Coronary artery (tissue), 2 donors: ENCODE measurements at places on chromosomes 1 and 21.

GRCh38 chr1:165080253-165080896 is 276.1 kb downstream of the LMX1A start:
- no peak for DNase-seq

- no peak for DNase-seq
Measured at GRCh38 chr1:75373542-75374159, 237.3 kb downstream of the SLC44A5 start.

DNA sequence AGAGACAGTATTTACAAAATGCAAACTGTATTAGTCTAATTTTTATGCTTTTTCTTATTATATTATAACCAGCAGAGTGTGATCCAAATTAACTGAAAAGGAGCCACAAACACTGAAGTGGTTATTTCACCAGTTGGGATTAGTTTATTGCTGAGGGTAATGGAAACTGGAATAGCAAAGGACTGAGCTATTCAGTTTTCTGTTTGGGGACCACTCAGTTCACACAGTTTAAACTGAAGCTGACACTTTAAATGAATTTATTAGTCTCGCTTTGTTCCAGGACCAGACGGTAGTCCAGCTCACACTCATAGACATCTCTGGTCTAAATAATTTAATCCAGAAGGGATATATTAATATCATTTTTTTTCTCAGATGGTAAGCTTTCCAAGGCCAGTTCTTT is 410.7 kb downstream of the LTN1 start:
- DNase-seq: no peak

DNA sequence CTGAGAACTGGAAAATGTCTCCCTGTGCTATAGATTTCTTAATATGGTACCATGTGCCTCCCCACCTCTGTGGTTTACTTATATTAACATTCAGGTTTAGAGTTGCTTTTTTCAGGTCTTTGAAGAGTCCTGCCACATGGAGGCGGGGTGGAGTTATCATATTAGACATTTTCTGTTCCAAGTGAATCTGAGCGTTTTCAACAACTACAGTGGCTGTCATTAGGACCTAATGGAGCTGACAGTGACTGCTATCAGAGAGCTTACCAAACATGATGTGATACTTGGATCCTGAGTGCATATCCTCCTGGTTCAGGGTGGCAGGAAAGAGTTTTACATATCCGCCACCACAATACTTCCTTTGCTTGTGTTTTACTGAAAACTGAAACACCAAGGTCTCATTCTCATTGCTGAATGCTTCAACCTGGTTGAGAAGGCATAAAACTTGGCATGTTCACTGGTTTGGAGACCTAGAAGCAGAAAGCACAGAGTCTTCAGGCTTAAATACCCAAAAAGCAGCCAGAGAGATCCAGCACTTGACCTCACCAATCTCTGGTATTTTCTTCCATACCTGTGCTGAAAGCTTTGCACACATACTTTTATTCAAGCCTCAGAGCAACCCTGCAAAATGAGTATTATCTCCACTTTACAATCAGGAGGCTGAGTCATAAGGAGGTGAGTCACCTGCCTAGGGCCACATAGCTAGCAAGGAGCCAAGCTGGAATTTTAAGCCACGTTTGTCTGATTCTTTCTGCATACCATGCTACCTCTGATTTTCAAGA is 47.4 kb upstream of the OSBPL9 start:
- no peak for DNase-seq

- no peak for DNase-seq
Measured at GRCh38 chr21:29638761-29639327, 301.0 kb downstream of the GRIK1 start.

- no peak for DNase-seq
Measured at GRCh38 chr1:9792156-9793042, 31.4 kb downstream of the CLSTN1 start.

GRCh38 chr1:234882898-234883297 is 245.7 kb downstream of the TOMM20 start:
- no peak for DNase-seq

GRCh38 chr1:226665505-226666163 is 73.4 kb downstream of the ITPKB start:
- no peak for DNase-seq

GRCh38 chr1:213374369-213374768 is 323.3 kb downstream of the RPS6KC1 start:
- no peak for DNase-seq

DNA sequence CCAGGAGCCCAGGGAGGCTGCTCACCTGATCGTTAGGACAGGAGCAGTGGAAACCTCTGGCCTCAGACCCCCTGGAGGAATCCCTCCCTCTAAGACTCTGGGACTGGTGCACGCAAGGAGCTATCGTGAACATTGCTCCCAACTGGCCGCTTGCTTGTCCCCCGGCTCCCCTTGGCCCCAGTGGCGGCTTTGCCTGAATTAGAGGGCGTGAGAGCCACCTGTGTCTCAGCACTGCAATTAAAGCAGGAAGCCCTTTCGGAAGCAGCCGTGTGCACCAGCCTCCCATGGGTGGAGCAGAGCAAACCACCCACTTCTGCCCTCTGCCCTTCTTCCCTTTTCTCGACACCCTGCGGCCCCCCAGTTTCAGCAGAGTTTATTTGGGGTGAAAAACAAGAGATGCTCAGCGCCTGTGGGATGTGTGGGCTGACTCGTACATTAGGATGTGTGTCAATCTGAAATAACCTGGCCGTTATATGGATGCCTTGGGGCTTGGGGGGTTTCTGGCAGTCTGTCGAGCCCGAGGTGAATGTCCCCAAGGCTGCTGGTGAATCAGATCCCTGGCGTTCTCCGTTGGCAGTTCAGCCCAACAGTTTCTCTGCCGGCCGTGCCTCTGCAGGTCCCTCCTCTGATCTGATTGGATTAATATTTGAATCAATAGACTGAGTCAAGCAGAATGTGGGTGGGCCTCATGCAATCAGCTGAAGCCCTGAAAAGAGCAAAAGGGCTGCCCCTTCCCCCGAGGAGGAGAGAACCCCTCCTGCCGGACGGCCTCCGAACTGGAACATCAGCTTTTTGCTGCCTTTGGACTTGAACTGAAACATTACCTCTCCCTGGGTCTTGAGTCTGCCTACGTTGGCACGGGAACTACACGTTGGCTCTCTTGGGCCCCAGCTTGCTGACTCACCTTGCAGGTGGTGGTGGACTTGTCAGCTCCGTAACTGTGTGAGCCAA is 7.3 kb upstream of the UMODL1 start:
- no peak for DNase-seq

DNA sequence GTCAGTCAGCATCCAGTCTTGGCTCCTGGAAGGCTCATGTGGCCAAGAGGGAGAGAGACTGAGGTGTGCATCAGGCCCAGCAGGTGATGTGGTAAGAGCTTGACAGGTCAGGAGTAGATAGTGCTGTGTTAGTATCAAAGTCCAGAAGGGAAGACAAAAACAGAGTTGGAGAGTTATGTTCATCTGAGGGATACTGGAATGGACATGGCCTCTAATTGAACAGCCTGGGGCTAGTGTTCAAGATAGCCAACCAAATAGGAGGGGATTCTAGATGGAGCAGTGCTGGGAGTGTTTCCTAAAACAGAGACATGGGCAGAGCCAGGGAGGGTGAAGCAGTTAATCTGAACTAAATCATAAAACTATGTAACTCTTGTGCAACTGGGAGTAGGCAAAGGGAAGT is 120.7 kb upstream of the MARK1 start:
- no peak for DNase-seq

GRCh38 chr1:58047265-58047858 is 499.2 kb downstream of the OMA1 start:
- DNase-seq: no peak

DNA sequence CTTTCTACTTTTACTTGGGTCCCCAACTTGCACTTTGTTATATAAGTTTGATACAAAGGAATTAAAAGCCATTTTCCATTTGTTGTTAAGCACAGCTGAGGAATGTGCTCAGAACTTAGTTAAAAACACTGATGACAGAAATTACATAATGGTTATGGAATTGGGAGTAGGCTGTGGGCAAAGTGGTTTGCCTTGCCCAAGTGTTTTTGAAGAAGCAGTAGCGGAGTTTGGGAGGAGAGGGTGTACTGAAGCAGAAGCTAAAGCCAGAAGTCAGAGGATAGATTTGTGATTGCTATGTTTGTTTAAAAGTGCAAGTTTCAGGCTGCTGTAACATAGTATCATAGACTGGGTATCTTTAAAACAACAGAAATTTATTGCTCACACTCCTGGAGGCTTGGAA is 391.8 kb downstream of the DUSP10 start:
- DNase-seq: no peak

DNA sequence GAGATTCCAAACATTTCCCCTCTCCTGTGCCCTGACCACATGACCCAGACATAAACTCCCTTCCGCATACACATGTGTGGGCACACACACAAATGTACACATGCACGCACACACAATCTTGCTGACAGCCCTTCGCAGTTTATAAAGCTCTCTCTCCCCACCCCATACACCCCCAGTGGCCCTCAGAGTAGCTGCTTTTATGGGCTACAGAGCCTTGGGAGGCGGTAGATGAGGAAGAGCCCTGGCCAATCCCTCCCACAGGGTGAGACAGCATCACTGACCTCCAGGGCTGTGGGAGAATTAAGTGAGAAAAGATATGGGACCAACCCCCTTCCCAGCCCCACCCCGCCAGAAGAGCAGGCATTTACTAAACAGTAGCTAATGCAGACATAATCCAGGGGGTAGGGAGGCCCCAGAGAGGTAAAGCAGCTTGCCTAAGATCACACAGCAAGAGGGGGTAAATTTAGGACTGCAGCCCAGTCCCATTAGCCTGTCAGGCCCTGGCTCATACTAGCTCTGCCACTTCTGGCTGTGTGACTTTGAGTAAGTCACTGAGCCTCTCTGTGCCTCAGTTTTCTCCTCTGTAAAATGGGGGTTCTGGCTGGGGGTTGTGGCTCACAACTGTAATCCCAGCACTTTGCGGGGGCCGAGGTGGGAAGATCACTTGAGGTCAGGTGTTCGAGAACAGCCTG is 5.1 kb downstream of the SDC3 start:
- no peak for DNase-seq

DNA sequence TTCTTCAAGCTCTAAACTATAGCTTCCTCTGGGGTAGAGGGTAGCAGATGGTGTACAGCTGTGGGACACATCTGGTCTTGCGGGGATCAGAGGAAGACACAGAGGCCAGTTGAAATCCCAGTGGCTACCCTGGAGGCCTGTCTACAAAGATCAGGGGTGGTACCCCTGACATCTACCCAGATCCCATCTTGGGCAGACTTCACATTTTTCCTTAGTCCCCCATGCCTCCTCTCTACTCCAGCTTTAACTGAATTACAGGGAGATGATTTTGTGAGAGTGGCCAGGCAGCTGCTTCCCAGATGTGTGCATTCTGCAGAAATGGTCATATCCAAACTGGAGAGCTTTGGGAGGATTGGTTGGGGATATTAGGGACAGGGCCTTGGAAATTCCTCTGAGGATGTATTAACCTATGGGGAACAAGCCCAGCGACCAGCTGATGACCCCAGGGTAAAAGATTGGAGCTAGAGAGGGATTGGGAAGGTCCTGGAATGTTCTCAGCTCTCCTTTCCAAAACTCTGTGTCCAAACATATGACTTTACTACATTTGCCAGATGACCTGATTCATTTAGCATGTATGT is 9.6 kb upstream of the CD34 start:
- no peak for DNase-seq

DNA sequence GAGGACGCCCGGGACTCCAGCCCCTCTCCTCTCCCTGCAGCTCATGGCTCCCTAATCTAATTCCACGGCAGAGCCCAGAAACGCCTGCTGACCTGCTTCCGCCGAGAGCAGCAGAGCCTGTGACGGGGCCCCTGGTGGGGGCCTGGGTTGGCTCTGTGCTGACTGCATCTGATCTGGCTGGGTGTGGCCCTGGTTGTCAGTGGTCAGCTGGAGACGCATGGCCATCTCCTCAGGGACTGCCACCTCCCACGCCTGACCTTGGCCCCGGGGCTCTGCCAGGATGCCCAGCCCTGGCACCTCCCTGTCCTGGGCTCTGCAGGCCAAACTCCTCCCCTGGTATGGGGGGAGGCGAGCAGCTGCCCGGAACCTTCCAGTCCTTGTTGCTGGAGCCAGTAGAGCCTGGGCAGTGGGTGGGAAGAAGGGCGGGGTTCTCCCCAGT is 1.1 kb upstream of the PLCH2 start:
- no peak for DNase-seq

GRCh38 chr1:24203404-24203803 is 16.3 kb upstream of the IFNLR1 start:
- no peak for DNase-seq

- no peak for DNase-seq
Measured at GRCh38 chr1:112527266-112528010, 18.7 kb downstream of the WNT2B start.

DNA sequence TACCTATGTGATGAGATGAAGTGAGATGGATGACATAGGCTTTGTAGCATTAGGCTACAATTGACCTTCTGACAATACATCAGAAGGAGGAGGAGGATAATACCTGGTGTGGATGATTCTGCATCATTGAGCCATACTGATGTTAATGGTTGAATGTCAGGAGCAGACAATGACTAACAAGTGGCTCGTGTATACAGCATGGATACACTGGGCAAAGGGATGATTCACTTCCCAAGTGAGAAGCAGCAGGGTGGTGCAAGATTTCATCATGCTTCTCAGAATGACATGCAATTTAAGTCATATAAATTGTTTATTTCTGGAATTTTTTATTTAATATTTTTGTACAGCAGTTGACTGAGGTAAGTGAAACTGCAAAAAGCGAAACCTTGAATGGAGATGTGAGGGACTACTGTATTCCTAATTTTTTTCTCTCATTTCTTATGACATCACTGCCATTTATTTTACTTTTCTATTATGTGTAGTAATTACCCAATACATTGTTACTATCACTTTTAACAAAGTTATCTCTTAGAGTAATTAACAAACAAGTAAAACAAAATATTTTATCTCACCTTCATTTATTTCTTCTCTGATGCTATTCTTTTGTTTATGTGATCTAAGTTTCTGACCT is 34.4 kb upstream of the COP1 start:
- no peak for DNase-seq

GRCh38 chr21:25169370-25169769 is 437.9 kb downstream of the MRPL39 start:
- DNase-seq: no peak

DNA sequence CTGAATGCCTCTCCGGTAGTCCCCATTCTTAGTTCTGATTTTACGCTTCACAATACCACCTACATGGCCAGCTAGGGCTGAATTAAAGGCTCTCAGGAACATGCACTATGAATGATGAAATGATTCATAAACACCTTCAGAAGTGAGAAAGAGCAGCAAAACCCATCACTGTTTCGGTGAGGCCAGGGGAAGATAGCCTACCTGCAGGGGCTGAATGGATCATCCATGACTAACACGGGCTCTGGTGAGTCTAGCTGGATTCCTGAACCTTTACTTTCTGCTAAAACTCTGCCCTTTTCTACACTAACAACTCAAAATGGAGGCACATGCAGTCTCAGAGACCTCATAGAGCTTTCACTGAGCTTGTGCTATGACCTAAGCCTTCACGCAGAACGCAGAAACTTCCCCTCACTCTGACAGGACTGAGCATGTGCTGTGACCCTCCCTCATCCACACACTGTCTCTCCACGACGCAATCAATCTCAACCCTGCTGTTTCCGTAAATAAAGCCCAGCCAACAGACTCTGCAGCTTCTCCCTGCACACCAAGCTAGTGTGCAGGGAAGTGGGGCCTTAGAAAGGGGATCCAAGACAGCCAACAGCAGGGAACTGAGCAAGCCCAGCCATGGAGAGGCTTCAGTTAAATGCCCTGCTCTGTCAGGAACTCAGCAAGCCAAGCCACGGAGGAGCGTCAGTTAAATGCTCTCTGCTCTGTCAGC is 207.8 kb downstream of the SLC45A1 start:
- DNase-seq: peak; percentile 89

- DNase-seq: peak; percentile 4
Measured at GRCh38 chr1:53153752-53154151, 11.3 kb upstream of the SLC1A7 start.
